ENCODE measurements at places on chromosomes 16 and 17. TPM values are rescaled to one million over a fixed set of nuclear protein-coding genes. Genes with fewer than 3 reads are reported as not detected.

Gene MMP2
- not detected for total RNA-seq

Gene CBFA2T3
- total RNA-seq = not detected

Gene PRSS27
- 1.7 TPM for total RNA-seq

Gene TNK1
- 0.61 TPM for total RNA-seq

Data from activated CD8-positive, alpha-beta memory T cell treated with anti-CD3 and anti-CD28 coated beads, Interleukin-2, amount 10 ng/mL, durations not matched to agents 7 days and 5 days (primary cell).